Right renal cortex interstitium (tissue), 3 donors: ENCODE measurements at places on chromosomes 6 and 20. TPM values are rescaled to one million over a fixed set of nuclear protein-coding genes. Genes with fewer than 3 reads are reported as not detected.

BMP2 gene
- polyA plus RNA-seq: 19.5 TPM

PRDM13 gene
- polyA plus RNA-seq: not detected

DNA sequence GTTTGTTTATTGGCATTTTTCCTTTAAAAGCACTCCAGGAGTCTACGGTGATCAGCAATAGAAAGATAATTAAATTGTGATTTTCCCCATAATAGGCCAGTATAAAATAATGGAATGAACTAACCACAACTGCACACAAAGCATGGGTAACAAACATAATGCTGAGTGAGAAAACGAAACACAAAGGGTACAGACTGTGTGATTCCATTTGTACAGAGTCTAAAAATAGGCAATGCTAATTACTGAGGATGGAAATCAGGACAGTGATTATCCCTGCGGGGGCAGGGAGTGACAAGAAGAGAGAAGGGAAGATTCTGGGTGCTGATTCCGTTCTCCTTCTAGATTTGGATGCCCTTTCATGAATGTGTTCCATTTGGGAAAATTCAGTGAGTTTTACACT, 478.1 kb downstream of the PREX1 start:
- DNase-seq: no peak

TRIM15 gene
- polyA plus RNA-seq: 0.26 TPM

- no peak for DNase-seq
Observed at GRCh38 chr6:139762587-139763031, 388.2 kb upstream of the CITED2 start.

- DNase-seq: no peak
Observed at GRCh38 chr20:12591949-12592470, 416.8 kb upstream of the SPTLC3 start.

DNA sequence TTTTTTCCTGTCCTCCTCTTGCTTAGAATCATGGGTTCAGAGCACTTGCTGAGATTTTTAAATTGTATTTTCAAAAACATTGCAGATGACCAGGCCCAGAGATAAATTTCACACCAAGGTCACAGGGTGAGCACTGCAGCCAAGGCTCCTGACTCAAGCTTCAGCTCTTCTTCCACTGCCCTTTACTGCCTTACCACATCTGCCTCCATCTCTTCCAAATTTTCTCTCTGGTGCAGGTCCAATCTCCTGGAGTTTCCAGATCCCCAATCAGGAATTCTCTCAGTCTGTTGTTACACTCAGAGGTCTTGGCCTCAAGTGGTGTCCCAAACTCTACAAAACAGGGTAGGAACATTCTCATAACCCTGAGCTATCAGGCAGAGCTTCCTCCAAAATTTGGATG, 12.7 kb downstream of the SNAP25 start:
- DNase-seq: no peak

- no peak for DNase-seq
Observed at GRCh38 chr6:106751501-106752252, 122.3 kb downstream of the QRSL1 start.

GRCh38 chr6:35489995-35490791, 6.7 kb downstream of the TEAD3 start:
- no peak for DNase-seq

DNA sequence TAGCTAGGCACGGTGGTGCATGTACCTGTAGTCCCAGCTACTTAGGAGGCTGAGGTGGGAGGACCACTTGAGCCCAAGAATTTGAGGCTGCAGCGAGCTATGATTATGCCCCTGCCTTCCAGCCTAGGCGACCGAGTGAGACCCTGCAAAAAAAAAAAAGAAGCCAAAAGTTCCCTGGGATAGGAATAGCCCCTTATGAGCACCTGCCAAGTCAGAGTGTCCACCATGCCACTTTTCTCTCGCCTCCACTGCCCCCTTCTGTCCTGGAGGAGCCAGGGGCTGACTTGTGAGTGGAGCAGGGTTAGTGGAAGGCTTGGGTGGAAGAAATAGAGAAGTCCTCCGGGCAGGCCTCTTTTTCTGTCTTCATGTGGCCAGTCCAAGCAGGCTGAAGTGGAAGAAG, 12.1 kb upstream of the DDX27 start:
- DNase-seq: no peak

DNA sequence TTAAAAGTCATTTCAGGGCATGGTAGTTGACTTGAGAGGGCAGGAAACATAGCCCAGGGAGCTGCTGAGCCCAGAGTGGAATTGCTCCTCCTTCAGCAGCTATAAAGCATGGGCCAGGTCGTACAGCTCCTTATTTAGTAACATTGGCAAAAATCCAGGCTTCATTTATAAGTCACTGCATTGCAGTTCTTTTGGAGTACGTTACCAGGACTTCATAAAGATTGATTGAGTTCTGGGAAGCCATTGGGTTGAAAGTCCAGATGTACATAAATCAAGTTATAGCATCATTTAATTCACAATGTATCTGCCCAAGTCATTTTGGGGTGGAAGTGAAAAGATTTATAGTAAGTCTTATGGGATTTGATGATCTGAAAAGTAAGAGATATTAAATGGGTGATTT, 53.0 kb upstream of the ANKEF1 start:
- DNase-seq: no peak
